Hepatocyte (in vitro differentiated cells): ENCODE measurements at places on chromosomes 6 and 20. TPM values are rescaled to one million over a fixed set of nuclear protein-coding genes. Genes with fewer than 3 reads are reported as not detected.

The FGD2 gene
- 2.5 and 4.6 TPM in 2 replicates for total RNA-seq

DNA sequence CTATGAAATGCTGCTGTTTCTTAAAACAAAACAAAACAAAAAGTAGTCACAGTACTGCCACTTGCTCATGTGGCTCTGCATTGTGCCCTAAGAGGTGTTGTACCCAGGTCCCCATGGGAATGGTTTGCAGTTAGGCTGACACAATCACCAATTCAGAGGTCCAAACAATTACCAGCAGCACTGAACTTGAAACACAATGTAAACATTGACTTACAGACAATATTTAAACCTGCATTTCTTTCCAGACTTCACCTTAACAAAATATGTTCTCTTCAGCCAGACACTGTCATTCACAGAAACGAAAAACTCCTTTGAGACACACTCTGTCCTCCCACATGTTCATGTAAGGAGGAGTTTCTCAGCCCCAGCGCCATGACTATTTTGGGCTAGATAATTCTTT lies 206.8 kb upstream of the ARG1 start:
- H3K27me3 ChIP-seq: no peaks in the 10 kb centered on the region
- no peaks in the 10 kb centered on the region for H3K36me3 ChIP-seq
- peaks cover 30% of the 10 kb centered on the region for H3K4me1 ChIP-seq
- peak overlapping the region; percentile 70 for H3K27ac ChIP-seq
- no peak overlapping the region for H3K4me3 ChIP-seq
- no peak for DNase-seq

- H3K4me1 ChIP-seq: peaks cover 25% of the 10 kb centered on the region
- peak overlapping the region; percentile 49 for H3K4me3 ChIP-seq
- DNase-seq: peak; percentile 86
- peak overlapping the region; percentile 94 for H3K27ac ChIP-seq
Observed at GRCh38 chr6:149862922-149863697, 1.0 kb downstream of the LRP11 start.

- H3K27me3 ChIP-seq: peaks cover 2% of the 10 kb centered on the region
- no peaks in the 10 kb centered on the region for H3K4me1 ChIP-seq
- no peak overlapping the region for H3K4me3 ChIP-seq
- no peak overlapping the region for H3K27ac ChIP-seq
Observed at GRCh38 chr20:37575884-37576283, 48.2 kb upstream of the BLCAP start.

- no peak overlapping the region for H3K4me3 ChIP-seq
- DNase-seq: no peak
- H3K27ac ChIP-seq: no peak overlapping the region
- H3K27me3 ChIP-seq: no peaks in the 10 kb centered on the region
- no peaks in the 10 kb centered on the region for H3K36me3 ChIP-seq
- H3K4me1 ChIP-seq: peaks cover 24% of the 10 kb centered on the region
Observed at GRCh38 chr20:33568868-33569801, 79.2 kb downstream of the CBFA2T2 start.

DNA sequence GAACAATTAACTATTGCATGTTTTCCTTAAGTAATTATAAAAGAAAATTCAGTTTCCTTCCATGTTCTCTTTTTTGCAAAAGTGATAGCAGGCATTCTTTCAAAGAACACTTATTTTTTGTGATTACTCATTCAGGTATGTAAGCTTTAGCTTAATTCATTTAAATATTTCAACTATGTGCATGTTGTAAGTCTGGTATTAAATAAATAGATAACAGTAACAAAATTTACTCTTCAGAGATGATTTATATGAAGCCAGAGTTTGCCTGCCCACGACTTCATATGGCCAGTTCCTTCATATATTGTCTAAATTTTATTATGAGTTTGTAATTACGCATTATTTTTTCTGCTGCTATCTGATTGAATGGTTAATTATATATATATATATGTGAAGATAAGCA lies 110.9 kb downstream of the ADGRG6 start:
- H3K36me3 ChIP-seq: no peaks in the 10 kb centered on the region
- no peak overlapping the region for H3K27ac ChIP-seq
- DNase-seq: no peak
- H3K4me3 ChIP-seq: no peak overlapping the region
- peaks cover 12% of the 10 kb centered on the region for H3K4me1 ChIP-seq

The CST5 gene
- total RNA-seq: 1.3 TPM in 1 of 2 replicates, not detected in the other

DNA sequence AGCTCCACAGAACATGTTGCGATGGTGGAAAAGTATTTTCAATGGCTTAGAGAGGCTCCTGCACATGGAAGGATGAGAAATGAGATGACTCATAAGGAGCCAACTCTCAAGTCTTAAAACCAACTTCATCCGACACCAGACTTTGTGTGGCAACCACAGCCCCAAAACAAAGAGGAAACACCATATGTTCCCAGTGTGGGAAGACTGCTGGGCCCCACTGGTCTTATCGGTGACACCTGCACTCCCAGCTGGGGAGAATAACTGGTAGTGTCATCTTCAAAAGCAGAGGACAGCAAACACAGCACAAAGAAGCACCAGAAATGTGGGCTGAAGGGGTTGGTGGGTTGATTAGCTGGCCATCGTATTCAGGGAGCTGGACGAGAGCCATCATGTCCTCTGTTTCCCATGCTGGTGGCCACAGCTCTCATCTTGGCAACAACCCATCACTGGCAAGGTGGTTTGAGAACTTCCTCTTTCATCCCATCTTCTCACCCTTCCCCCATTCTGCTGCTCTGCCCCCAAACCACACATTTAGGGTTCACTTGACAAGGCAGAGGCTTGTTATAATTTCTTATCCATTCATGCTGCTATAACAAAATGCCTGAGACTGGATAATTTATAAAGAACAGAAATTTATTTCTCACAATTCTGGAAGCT lies 46.0 kb upstream of the TASP1 start:
- DNase-seq: no peak
- no peak overlapping the region for H3K27ac ChIP-seq
- H3K4me3 ChIP-seq: no peak overlapping the region
- H3K36me3 ChIP-seq: no peaks in the 10 kb centered on the region
- no peaks in the 10 kb centered on the region for H3K27me3 ChIP-seq

GRCh38 chr20:38888059-38888831 lies 38.0 kb upstream of the FAM83D start:
- H3K4me3 ChIP-seq: no peak overlapping the region
- H3K27me3 ChIP-seq: peaks cover 4% of the 10 kb centered on the region
- no peaks in the 10 kb centered on the region for H3K36me3 ChIP-seq
- peak; percentile 17 for DNase-seq
- H3K4me1 ChIP-seq: no peaks in the 10 kb centered on the region
- no peak overlapping the region for H3K27ac ChIP-seq

DNA sequence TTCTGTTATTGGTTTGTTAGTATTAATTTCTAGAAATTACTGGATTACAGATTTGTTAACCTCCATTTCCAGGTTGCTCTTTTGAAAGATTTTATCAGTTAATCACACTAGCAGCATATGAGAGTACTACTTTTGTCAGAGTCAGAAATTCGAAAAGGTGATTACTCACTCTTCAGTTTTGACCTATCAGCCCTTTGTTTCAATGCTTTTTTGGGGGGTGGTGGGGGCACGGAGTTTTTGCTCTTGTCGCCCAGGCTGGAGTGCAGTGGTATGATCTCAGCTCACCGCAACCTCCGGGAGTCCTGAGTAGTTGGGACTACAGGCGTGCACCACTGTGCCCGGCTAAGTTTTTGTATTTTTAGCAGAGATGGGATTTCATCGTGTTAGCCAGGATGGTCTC lies 149.2 kb downstream of the JARID2 start:
- no peak overlapping the region for H3K4me3 ChIP-seq
- H3K27ac ChIP-seq: no peak overlapping the region
- no peak for DNase-seq
- no peaks in the 10 kb centered on the region for H3K36me3 ChIP-seq
- peaks cover 12% of the 10 kb centered on the region for H3K4me1 ChIP-seq

DNA sequence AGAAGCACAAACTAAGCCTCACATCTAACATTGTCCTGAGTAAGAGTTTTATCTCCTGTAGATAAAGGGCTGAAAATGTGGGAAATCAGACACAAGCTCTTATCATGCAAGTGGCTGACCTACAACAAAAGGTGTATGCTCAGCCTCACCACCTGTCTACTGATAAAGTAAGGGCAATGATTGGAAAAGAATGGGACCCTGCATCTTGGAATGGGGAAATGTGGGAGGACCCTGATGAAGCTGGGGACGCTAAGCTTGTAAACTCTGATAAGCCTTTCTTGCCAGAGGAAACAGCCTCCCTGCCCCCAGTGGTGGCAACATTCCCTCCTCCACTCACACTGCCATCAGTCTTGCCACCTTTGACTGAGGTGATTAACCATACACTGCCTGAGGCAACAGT lies 166.6 kb downstream of the KHDRBS2 start:
- H3K36me3 ChIP-seq: no peaks in the 10 kb centered on the region
- DNase-seq: no peak
- H3K27ac ChIP-seq: no peak overlapping the region
- no peak overlapping the region for H3K4me3 ChIP-seq

DNA sequence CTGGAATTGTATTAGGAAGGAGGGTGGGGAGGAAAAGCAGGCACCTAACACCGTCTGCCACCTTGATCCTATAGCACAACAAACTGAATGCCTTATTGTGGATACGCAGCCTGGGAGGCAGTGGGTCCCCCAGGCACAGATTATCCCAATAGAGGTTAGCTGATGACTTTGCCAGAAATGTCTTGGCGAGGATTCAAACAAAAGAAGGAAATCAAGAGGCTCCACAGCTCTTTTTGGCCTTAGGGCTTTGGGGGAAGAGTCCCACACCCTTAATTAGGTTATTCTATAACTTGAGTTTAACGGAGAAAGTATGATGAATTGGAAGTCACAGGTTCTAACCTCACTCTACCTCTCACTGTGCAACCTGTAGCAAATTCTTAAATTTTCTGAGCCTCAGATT lies 102.0 kb downstream of the MRPL14 start:
- H3K4me1 ChIP-seq: no peaks in the 10 kb centered on the region
- H3K36me3 ChIP-seq: no peaks in the 10 kb centered on the region
- H3K27ac ChIP-seq: no peak overlapping the region

GRCh38 chr20:33370291-33370690 lies 31.0 kb downstream of the CDK5RAP1 start:
- H3K27ac ChIP-seq: no peak overlapping the region
- H3K4me3 ChIP-seq: no peak overlapping the region
- H3K4me1 ChIP-seq: peaks cover 11% of the 10 kb centered on the region
- H3K36me3 ChIP-seq: no peaks in the 10 kb centered on the region
- no peak for DNase-seq

- no peaks in the 10 kb centered on the region for H3K27me3 ChIP-seq
- no peak overlapping the region for H3K4me3 ChIP-seq
- no peaks in the 10 kb centered on the region for H3K36me3 ChIP-seq
- no peak for DNase-seq
Observed at GRCh38 chr6:8939615-8940014, 504.3 kb upstream of the SLC35B3 start.
